ENCODE measurements at places on chromosomes 4 and X.

DNA sequence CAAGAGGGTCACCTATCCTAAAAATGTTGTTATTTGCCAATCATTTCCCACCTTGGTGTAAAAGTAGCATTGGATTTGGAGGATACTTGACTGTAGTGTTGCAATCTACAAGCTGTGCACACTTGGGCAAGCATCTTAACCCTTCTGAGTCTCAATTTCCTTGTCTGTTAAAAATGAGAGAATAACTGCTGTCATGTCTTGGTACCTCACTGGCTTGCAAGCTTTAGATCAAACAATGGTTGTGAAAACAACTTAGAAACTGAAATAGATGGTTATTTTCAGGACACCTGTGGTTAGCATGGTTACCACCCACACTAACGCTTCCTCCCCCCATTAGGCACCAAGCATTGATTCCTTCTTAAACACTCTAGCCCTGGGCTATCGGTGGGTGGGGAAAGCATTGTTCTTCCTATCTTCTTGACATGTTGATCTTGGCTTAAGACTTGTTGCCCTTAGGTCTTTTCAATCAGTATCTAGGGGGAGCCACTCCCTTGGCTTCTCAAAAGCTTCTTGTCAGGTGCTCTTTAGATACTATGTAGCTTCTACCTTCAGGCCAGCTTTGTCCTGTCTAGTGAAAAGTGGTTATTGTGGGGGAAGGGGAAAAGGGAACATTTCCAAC, 10.6 kb upstream of the AMOT start:
- DNase-seq, result no peak
- H3K36me3 ChIP-seq, result no peaks in the 10 kb centered on the region
- peaks cover 5% of the 10 kb centered on the region for H3K4me1 ChIP-seq
- no peaks in the 10 kb centered on the region for H3K27me3 ChIP-seq

- H3K27me3 ChIP-seq, result no peaks in the 10 kb centered on the region
- H3K4me1 ChIP-seq, result peaks cover 3% of the 10 kb centered on the region
- no peak for DNase-seq
- H3K27ac ChIP-seq, result no peak overlapping the region
- H3K36me3 ChIP-seq, result no peaks in the 10 kb centered on the region
These were observed 3.1 kb upstream of the PPP2R2C start for GRCh38 chr4:6475492-6476020.

DNA sequence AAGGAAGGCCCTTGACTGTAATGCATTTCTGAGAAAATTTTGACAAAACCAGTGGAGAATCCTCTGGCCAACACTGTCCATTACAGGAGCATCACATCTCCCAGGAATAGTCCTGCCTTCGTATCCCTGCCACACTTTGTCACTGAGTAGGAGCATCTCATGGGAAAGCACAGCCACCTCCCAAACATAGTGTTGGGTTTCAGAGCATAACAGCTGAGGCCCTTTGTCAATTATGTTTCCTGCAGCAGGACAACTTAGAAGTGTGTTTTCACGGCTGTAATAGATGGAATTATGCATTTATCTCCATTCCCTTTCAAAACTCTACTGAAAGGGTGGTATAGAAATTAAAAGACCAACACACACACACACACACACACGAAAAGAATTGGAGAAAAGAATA, 91.1 kb upstream of the SMAD1 start:
- H3K27ac ChIP-seq, result no peak overlapping the region
- H3K4me3 ChIP-seq, result no peak overlapping the region
- no peaks in the 10 kb centered on the region for H3K4me1 ChIP-seq
- no peaks in the 10 kb centered on the region for H3K27me3 ChIP-seq

- H3K4me1 ChIP-seq, result no peaks in the 10 kb centered on the region
- no peak overlapping the region for H3K4me3 ChIP-seq
- no peak for DNase-seq
- no peaks in the 10 kb centered on the region for H3K27me3 ChIP-seq
- H3K27ac ChIP-seq, result no peak overlapping the region
- no peaks in the 10 kb centered on the region for H3K36me3 ChIP-seq
These were observed 181.5 kb downstream of the SHROOM3 start for GRCh38 chr4:76616526-76616925.

GRCh38 chr4:121656269-121656641, 40.5 kb downstream of the ANXA5 start:
- H3K27me3 ChIP-seq, result no peaks in the 10 kb centered on the region
- H3K27ac ChIP-seq, result peak overlapping the region; percentile 28
- no peaks in the 10 kb centered on the region for H3K36me3 ChIP-seq
- H3K4me1 ChIP-seq, result no peaks in the 10 kb centered on the region
- H3K4me3 ChIP-seq, result no peak overlapping the region

DNA sequence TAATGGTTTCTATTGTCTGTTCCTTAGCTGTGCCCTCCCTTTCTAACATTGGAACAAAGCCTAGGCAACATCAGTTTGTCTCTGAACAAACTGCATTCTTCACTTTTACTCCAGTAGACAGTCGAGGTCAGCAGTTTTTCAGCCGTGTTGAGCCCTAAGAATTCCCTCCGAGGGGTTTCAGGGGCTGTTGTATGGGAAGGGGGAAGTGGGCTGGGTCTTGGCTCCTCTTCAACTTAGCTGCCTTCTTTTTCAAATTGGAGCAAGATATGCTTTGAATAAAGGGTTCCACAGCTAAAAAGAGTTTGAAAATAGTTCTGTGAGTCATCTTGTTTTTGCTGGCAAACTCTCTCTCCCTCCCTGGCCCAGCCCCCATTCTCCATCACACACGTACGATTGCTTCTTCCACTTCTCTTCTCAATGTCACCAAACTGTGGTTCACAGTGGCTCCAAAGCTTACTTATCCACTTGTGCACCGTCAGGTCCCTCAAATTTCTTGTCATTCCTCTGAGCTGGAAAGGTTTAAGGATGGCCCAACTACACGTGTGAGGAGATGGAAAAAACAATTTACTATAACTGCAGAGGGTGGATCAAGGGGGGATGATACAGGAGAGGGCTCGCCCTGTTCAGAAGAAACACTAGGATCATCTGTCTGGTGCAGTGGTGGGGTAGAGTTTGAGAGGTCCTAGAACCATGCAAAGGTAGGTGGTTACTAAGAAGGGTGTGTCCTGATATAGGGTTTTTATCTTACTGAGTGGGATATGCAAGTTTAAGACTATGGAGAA, 9.2 kb upstream of the MAML3 start:
- H3K36me3 ChIP-seq, result no peaks in the 10 kb centered on the region
- peak; percentile 58 for DNase-seq
- H3K4me1 ChIP-seq, result peaks cover 11% of the 10 kb centered on the region
- no peak overlapping the region for H3K4me3 ChIP-seq
- H3K27me3 ChIP-seq, result no peaks in the 10 kb centered on the region
- H3K27ac ChIP-seq, result peak overlapping the region; percentile 73

DNA sequence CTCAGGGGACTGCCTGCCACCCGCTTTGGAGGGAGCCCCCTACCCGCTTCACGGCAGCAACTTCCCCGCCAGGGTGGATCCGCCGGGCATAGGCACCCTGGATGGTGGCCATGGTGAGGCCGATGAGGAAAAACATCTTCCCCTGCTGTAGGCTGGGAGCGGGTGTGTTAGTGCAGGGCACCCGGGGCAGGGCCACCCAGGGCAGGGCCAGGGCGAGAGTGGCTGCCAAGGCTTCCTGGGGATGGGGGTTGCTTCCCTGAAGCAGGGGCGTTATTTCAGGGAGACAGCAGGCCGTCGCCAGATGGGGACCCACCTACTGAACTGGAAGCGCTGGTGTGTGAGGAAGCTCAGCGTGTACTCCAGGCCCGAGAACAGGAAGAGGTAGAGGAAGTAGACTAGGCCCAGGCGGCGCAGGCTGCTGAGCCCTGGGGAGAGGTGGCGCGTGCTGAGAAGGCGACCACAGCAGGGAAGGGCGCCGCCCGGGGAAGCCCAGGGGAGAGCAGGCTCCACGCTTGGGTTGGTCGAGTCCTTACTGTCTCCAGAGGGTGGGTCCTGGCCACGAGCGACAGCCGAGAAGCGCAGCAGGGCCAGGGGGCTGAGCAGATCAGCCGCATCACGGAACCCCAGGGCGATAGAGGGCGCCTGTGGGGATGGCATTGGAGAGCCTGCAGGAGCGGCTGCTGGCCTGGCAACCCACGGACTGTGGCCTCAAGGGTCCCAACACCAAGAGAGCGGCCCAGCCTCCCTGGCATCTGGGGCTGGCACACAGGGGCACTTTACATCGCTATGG, 31.5 kb downstream of the NOP14 start:
- H3K27ac ChIP-seq, result no peak overlapping the region
- no peak for DNase-seq
- no peaks in the 10 kb centered on the region for H3K36me3 ChIP-seq

DNA sequence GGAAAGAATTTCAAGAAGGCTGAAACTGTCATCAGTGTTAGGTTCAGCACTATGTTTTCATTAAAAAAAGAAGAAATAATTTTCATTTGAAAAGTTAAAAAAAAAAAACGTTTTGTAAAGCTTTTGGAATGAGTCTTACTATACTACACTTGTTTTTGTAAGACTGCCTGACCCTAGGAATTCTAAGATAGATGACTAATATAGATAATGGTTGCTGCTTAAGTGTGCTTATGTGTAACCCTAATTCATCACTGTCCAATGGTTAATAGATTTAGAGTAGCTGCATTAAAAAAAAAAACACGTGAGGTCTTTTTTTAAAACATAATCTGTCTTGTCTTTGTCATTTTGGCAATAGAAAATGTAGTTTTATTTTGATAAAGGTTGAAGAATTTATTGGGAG, 323.2 kb downstream of the IL1RAPL1 start:
- H3K4me3 ChIP-seq, result no peak overlapping the region
- no peak for DNase-seq

- H3K27me3 ChIP-seq, result no peaks in the 10 kb centered on the region
- DNase-seq, result no peak
- no peak overlapping the region for H3K4me3 ChIP-seq
- no peaks in the 10 kb centered on the region for H3K36me3 ChIP-seq
- H3K4me1 ChIP-seq, result no peaks in the 10 kb centered on the region
These were observed 837.3 kb downstream of the PCDH7 start for GRCh38 chr4:31557437-31557836.

DNA sequence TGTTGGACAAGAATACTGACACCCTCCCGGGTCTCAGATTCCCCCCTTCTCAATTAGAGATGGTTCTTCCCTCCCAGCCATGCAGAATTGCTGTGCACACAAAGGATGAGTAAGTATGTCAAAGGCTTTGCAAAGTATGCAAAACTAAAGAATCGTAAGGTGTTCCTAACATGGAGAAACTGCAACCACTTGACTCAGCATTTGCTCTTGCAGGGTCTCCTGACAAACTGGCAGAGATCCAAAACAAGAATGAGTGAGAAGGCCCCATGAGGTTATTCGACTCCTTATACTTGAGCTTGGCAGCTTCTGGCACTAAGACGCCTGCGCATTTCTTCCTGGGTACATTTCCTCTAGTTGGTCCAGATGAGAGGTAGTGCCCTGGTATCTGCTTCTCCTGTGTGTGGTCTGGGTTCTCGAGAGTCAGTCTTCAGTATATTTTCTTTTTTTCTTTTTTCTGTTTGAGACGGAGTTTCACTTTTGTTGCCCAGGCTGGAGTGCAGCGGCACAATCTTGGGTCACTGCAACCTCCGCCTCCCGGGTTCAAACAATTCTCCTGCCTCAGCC, 8.2 kb downstream of the FAM184B start:
- H3K4me1 ChIP-seq, result no peaks in the 10 kb centered on the region
- H3K27me3 ChIP-seq, result no peaks in the 10 kb centered on the region
- no peaks in the 10 kb centered on the region for H3K36me3 ChIP-seq
- H3K4me3 ChIP-seq, result no peak overlapping the region
- no peak overlapping the region for H3K27ac ChIP-seq

GRCh38 chrX:85963736-85964135, 83.6 kb downstream of the CHM start:
- no peak overlapping the region for H3K27ac ChIP-seq
- no peak for DNase-seq
- no peak overlapping the region for H3K4me3 ChIP-seq
- no peaks in the 10 kb centered on the region for H3K27me3 ChIP-seq
- H3K4me1 ChIP-seq, result no peaks in the 10 kb centered on the region

GRCh38 chr4:140095694-140096482, 58.1 kb downstream of the MAML3 start:
- H3K36me3 ChIP-seq, result no peaks in the 10 kb centered on the region
- no peak overlapping the region for H3K4me3 ChIP-seq
- DNase-seq, result no peak

DNA sequence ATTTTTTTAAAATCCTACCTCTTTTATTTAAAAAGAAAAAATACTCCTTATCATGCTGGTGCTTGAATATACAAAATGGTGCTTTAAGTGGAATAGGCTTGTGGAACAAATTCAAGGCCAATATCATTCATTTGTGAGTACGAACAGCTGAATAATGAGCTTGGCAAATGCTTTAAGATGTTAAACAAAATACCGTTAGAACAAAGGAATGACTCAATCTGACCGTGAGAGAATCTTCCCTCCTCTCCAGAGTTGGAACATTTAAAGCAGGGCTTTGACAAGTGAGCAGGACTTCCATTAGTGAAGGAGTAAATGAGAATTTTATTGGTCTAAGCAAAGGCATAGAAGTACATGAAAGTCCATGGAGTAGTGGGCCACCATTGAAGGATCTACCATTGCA, 74.5 kb downstream of the DCLK2 start:
- no peaks in the 10 kb centered on the region for H3K4me1 ChIP-seq
- H3K27me3 ChIP-seq, result no peaks in the 10 kb centered on the region
- no peak overlapping the region for H3K27ac ChIP-seq
- no peaks in the 10 kb centered on the region for H3K36me3 ChIP-seq

DNA sequence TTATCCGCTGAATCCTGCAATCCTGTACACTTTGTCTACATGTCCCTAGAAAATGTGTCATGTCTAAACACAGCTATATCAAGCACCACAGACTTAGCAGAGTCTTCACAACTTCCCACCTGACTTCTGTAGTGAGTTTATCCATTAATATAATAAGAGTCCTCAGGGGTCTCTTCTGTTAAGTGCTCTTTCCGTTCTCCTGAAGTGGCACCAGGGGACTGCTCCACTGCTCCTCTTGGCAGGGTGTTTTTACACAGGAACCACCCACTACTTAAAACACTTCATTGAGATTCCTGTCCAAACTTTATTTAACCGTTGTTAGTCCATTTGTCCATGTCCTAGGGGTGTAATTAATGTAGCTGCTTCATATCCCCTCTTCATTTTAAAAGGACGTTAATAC, 1000.4 kb downstream of the STPG2 start:
- no peaks in the 10 kb centered on the region for H3K27me3 ChIP-seq
- no peak for DNase-seq
- no peaks in the 10 kb centered on the region for H3K4me1 ChIP-seq
- H3K27ac ChIP-seq, result no peak overlapping the region

DNA sequence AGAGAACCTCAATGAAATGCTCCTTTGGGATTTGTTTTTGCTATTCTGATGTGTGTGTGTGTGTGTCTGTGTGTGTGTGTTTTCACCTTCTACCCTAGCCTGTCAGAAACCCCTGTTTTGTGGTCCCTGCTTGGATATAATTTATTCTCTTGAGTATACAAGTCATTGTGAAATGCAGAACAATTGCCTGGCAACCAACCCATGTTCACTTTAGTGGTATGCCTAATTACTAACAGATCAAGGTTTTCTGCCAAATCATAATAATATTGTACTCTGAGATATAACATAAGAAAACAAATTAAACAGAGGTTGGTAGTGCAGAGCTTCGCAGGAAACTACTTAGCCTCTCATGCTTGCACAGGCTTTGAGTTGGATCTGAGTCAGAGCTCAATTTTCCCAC, 7.0 kb upstream of the TET2 start:
- H3K27ac ChIP-seq, result no peak overlapping the region
- H3K4me3 ChIP-seq, result no peak overlapping the region
- no peaks in the 10 kb centered on the region for H3K4me1 ChIP-seq
- no peaks in the 10 kb centered on the region for H3K36me3 ChIP-seq

All from testis (tissue), 5 donors.